ENCODE measurements at places on chromosomes 7 and 10. TPM values are rescaled to one million over a fixed set of nuclear protein-coding genes. Genes with fewer than 3 reads are reported as not detected.

- no peaks in the 10 kb centered on the region for H3K4me1 ChIP-seq
- DNase-seq = peak; percentile 23
- no peaks in the 10 kb centered on the region for H3K36me3 ChIP-seq
- no peak overlapping the region for H3K4me3 ChIP-seq
These were observed 3.5 kb upstream of the GNGT1 start for GRCh38 chr7:93902777-93903423.

GRCh38 chr7:36599645-36600313 is 124.5 kb downstream of the AOAH start:
- H3K36me3 ChIP-seq = no peaks in the 10 kb centered on the region
- H3K4me3 ChIP-seq = no peak overlapping the region
- peaks cover 3% of the 10 kb centered on the region for H3K4me1 ChIP-seq
- DNase-seq = no peak
- no peak overlapping the region for H3K27ac ChIP-seq

DNA sequence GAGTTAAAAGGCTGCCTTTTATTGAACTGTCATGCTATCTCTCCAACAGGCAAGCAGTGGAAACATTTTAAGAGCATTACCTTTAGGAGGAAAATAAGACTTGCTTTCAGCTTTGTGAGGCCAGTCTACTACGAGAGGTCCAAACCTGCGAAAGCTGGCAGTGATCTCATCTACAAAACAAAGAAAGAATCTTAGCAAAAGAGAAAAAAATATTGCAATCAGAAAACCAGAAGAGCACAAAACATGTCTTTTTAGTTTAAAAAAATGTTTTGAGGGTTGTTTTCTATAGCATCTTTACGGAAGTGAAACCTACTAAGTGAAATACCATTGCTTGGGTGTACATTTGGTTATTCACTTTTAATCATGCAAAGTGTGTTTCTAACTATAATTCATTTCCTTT is 147.9 kb downstream of the CPEB3 start:
- no peak overlapping the region for H3K4me3 ChIP-seq
- no peaks in the 10 kb centered on the region for H3K36me3 ChIP-seq
- DNase-seq = no peak
- H3K4me1 ChIP-seq = no peaks in the 10 kb centered on the region
- H3K27me3 ChIP-seq = no peaks in the 10 kb centered on the region
- H3K27ac ChIP-seq = no peak overlapping the region

GRCh38 chr7:158543840-158544239 is 43.8 kb downstream of the PTPRN2 start:
- H3K27me3 ChIP-seq = no peaks in the 10 kb centered on the region
- no peaks in the 10 kb centered on the region for H3K4me1 ChIP-seq
- H3K27ac ChIP-seq = no peak overlapping the region

GRCh38 chr7:95322396-95322795 is 1.9 kb downstream of the PON1 start:
- H3K4me1 ChIP-seq = peaks cover 27% of the 10 kb centered on the region
- no peak overlapping the region for H3K27ac ChIP-seq
- no peaks in the 10 kb centered on the region for H3K27me3 ChIP-seq
- no peak overlapping the region for H3K4me3 ChIP-seq
- no peaks in the 10 kb centered on the region for H3K36me3 ChIP-seq

DNA sequence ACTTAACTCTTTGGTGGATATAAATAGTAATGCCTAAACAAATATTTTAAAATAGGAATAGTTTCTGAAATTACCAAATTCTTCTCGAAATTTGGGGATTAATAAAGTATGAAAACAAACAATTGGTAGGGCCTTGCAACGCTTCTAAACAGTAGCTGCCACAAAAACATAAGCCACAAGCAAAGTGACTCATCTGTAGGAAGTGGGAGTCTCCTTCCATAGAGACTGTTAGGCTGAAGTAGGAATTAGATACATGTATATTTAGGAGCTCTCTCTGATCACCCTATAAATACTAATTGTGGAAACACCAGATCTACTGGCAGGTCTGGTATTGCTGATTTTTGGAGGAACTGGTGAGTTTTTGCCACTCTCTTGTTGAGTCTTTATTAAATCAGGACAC is 5.7 kb upstream of the LMOD2 start:
- no peaks in the 10 kb centered on the region for H3K36me3 ChIP-seq
- no peaks in the 10 kb centered on the region for H3K4me1 ChIP-seq
- no peak for DNase-seq

DNA sequence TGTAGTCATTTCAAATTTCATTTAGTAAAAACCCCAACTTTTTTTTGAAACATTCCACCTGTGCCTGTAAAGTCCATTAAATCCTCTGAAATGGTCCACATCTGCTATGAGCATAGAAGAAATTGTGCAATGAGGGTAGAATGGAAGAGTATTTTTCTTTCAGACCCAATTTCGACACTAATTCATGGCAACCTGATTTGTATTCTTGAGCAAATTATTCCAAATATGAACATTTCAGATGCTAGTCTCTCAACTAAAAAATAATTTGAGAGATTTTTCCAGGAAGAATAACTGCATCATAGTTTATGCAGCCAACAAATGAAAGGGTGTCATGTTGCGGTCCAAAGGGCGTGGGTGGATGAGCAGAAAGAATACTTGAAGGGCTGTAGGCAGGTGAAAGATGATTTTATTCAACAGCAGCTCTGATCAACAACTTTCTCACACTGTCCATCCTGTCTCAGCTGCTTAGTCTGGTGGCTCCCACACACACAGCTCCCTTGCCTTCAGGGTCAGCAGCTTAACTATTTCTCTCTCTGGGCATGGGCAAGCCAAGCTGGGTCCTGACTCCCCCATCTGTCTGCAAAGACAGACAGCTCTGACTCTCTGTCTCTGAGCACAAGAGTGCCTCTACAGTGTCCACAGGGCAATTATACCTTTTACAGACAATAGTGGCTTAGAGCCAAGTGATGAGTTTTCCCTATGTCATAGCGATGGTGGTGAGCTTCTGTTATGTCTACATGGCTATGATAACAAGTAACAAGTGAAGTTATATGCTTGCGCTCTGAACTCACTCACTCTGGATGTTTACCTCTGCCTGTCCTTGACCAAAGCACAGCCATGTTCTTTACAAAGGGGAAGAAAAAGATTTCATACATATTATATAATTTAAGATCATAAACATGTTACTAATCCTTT is 11.5 kb downstream of the STEAP2 start:
- no peaks in the 10 kb centered on the region for H3K27me3 ChIP-seq
- H3K4me3 ChIP-seq = no peak overlapping the region
- peak; percentile 34 for DNase-seq
- peaks cover 2% of the 10 kb centered on the region for H3K36me3 ChIP-seq
- H3K27ac ChIP-seq = peak overlapping the region; percentile 18

DNA sequence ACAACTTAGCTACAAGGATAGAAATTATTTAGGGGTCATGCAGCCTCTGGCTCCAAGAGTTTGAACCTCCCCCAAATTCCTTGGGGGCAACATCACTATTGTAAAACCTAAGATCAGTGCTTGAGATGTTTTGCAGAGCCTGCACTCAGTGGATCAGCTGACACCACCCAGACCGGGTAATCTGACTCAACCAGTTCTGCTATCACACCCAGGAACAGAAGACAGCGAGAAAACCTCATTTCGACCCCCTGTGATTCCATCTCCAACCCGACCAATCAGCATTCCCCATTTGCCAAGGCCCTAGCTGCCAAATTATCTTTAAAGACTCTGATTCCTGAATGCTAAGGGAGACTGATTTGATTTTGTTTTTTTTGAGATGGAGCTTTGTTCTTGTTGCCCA is 5.2 kb downstream of the TACR2 start:
- H3K36me3 ChIP-seq = no peaks in the 10 kb centered on the region
- no peak overlapping the region for H3K27ac ChIP-seq
- peaks cover 7% of the 10 kb centered on the region for H3K4me1 ChIP-seq
- no peaks in the 10 kb centered on the region for H3K27me3 ChIP-seq

DNA sequence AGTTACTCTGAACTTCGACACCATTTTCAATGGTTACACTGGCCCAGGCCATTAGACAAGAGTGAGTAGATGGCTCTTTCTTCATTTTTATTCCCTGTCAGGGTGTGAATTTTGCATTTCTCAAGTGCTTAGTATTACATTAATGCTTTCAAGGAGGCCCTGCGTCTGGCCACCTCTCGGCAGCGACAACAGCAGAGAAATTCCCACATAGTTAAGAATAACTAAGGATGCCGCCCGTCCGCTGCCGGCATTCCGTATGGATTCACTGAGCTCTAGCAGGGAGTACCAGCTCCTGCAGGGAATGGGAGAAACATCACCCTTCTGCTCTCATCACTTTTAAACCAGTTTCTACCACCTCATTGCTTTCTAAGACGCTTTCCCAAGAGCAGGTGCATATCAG is 153.6 kb downstream of the TCERG1L start:
- no peak for DNase-seq
- H3K4me3 ChIP-seq = no peak overlapping the region
- H3K27ac ChIP-seq = no peak overlapping the region
- H3K36me3 ChIP-seq = no peaks in the 10 kb centered on the region
- no peaks in the 10 kb centered on the region for H3K4me1 ChIP-seq
- H3K27me3 ChIP-seq = no peaks in the 10 kb centered on the region

- no peaks in the 10 kb centered on the region for H3K4me1 ChIP-seq
- H3K27ac ChIP-seq = no peak overlapping the region
- no peak for DNase-seq
- no peaks in the 10 kb centered on the region for H3K27me3 ChIP-seq
- no peak overlapping the region for H3K4me3 ChIP-seq
- no peaks in the 10 kb centered on the region for H3K36me3 ChIP-seq
These were observed 32.5 kb upstream of the ADAM12 start for GRCh38 chr10:126420567-126421300.

GRCh38 chr10:103793920-103794883 is 61.2 kb downstream of the SH3PXD2A start:
- DNase-seq = peak; percentile 98
- H3K27me3 ChIP-seq = no peaks in the 10 kb centered on the region
- H3K27ac ChIP-seq = peak overlapping the region; percentile 97
- H3K4me1 ChIP-seq = peaks cover 61% of the 10 kb centered on the region

DNA sequence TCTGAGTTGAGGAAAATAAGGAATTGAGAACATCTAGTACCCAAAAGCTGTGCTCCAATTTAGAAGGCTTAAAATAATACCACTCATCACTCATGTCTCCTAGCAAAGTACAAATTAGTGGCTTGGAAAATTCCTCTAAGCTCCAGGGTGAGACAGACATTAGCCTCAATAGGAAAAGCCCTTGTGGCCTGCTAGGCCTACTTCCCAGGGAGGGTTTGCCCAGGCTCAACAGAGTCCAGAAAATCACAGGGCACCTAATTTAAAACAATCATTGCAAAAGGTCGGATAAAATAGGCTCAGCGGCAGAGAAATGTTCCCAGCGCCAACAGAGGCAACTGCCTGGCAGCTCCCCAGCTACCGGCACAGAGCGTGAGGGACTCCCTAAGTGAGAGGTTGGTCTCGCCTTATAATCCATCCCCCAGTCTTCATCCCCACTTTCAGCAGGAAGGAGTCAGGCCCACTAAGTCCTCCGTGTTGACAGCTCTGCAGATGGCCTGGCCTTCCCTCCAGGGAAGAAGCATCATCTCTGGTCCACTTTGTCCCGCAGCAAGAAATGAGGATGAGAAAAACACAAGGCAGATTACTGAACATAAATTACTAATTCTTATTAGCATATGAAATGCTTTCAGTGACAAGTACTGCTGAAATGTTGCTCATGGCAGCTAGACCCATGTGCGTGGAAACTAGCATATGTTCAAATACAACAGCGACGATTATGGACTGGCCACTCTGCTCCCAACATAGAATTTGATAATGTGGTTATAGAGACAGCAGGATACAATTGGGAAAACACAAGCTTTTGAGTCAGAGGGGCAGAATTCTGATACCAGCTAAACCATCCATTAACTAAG is 1177.7 kb upstream of the AUTS2 start:
- H3K36me3 ChIP-seq = no peaks in the 10 kb centered on the region
- no peak for DNase-seq
- H3K27ac ChIP-seq = no peak overlapping the region
- no peaks in the 10 kb centered on the region for H3K27me3 ChIP-seq
- no peak overlapping the region for H3K4me3 ChIP-seq
- H3K4me1 ChIP-seq = no peaks in the 10 kb centered on the region

DNA sequence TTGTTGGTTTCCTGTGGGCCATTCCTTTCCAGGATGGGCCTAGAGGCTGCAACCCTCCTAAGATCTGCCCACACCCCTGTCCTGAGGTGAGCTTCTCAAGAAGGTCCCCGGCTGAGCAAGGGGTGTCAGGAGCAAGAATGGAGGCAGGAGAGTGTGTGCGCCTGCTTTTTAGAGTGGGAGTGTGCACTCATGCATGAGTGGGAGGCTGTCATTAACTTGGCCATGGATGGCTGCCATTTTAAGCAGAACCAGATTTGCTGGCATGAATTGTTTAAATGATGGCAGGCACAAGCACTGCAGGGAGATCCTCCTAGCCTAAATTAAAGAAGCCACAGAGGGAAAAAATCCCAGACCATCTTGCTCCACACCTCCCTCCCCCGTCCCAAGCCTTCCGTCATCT is 2.9 kb upstream of the SGPL1 start:
- H3K4me1 ChIP-seq = peaks cover 8% of the 10 kb centered on the region
- H3K27ac ChIP-seq = no peak overlapping the region
- DNase-seq = no peak
- peaks cover 3% of the 10 kb centered on the region for H3K36me3 ChIP-seq

DNA sequence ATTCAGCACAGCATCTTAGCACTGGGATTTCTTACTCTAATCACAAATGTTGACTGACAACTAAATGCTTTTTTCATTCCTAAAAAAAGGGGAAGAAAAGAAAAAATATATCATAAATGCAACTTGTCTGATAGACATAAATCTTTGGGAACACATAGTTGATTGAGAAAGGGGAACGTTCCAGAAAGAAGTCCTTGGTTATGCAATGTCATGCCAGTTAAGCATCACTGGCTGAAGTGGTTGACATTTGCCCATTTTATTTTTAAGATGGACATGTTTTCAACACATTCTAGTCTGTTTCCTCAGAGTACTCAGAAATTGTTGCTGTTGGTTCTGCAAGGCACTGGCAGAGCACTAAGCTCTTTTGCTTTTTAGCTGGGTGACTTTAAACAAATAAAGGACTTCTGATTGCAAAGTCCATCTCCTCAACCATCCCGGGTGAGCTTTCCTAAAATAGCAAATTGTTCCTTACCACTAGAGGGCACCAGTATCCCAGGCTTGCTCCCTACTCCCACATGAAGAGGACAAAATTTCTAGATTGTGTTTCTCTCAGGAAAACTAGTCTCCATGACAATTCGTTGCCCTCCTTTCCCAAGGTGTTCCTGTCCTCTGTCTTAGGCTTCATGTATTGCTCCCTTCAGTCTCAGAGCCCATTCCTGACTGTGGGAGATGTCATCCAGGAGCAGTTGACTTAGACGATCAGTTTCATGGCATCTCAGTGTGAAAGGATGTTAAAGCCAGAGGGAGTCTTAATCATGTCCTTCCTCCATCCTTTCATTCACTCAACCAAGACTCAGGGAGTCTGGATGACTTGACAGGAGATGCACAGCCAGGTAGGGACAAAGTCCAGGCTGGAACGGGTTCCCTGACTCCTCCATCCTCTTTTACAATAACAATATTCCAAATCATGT is 23.9 kb downstream of the OPALIN start:
- no peak overlapping the region for H3K27ac ChIP-seq
- H3K4me3 ChIP-seq = no peak overlapping the region
- peaks cover 2% of the 10 kb centered on the region for H3K27me3 ChIP-seq
- DNase-seq = peak; percentile 31

- no peaks in the 10 kb centered on the region for H3K4me1 ChIP-seq
- no peak overlapping the region for H3K4me3 ChIP-seq
- H3K27ac ChIP-seq = no peak overlapping the region
These were observed 29.7 kb downstream of the PLXNA4 start for GRCh38 chr7:132546366-132547127.

The WNT2 gene
- 0.25 TPM for polyA plus RNA-seq

The MXI1 gene
- polyA plus RNA-seq = 22.9 TPM

The MAT1A gene
- polyA plus RNA-seq = 0.10 TPM

The NEUROG3 gene
- polyA plus RNA-seq = 3.1 TPM

The OR6B1 gene
- polyA plus RNA-seq = not detected

The RARRES2 gene
- polyA plus RNA-seq = 58.2 TPM

The TAS2R3 gene
- 0.15 TPM for polyA plus RNA-seq

The TMEM229A gene
- polyA plus RNA-seq = 3.7 TPM

The DTX2 gene
- polyA plus RNA-seq = 17.4 TPM

The SEPTIN7 gene
- polyA plus RNA-seq = 258 TPM

The PHYHIPL gene
- polyA plus RNA-seq = 19.1 TPM

Data from large intestine (tissue), 12 donors.